ENCODE measurements at places on chromosomes 2 and 18.
A peak's percentile ranks its signal among the peaks of the same experiment; 100 is the strongest.

GRCh38 chr2:19911808-19912509, 10.2 kb upstream of the TTC32 start:
- DNase-seq = no peak

DNA sequence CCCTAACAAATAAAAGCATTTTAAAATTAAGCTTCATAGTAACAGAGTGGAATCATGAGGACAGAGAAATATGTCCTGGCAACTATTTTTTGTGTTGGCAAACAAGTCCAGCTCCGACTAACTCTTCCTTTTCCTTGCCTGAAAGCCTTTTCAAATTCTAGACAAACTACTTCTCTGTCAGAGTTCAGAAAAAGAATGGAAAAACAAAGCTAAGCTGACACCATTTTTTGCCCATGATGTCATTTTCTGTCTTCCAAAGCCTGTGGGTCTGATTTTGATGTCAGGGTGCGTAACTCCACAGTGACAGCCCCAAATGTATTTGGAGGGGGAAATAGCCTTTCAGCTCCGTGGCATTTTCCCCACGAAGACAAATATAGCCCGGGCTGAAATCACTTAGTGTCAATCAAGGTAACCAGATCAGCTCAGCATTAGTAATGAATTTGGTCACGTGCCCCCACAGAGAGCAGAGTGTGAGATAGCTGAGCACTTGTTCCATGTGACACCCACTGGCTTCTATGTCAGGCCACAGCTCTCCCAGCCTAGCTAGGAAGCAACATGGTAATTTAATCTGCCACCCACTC, 233.0 kb upstream of the SIX2 start:
- no peak for DNase-seq

DNA sequence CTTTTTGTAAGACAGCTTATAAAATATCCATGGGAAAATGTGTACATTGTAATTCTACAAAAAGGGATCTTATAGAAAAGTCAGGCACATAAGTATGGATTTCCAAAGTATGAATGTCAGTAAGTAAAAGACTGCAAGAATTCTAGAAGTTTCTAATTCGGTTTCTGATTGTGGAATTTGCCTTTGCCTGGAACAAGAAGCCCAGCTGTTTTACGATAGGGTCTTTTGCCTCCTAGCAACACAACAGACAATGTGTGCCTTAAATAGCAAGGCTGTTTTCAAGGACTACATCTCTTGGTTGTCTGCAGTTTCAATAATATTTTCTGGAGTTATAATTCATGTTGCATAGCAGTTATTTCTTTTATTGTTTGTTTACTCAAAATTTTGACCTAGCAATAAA, 312.9 kb downstream of the MTX2 start:
- DNase-seq = no peak

GRCh38 chr2:112727276-112728028, 6.6 kb downstream of the NT5DC4 start:
- no peak for DNase-seq

DNA sequence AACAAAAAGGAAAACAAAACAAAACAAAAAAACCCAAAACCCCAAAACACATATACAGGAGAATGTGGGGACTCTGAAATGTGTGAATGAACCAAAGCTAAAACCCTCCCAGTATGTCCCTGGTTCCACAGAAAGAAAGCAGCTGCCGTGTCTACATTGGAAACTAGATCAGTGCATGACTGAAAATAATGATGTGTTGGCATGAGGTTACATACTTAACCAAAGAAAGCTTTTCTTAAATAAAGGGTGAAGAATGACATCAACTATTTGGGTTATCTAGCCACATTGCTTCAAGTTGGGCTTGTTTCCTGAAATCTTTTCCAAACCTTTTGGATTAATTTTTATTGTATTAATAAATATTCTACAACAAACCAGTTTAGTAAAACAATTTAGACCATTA, 91.9 kb upstream of the FN1 start:
- no peak for DNase-seq

- no peak for DNase-seq
Observed at GRCh38 chr2:199335502-199335901, 122.2 kb downstream of the SATB2 start.

- DNase-seq = no peak
Observed at GRCh38 chr2:96508521-96509113, 3.5 kb upstream of the NEURL3 start.

DNA sequence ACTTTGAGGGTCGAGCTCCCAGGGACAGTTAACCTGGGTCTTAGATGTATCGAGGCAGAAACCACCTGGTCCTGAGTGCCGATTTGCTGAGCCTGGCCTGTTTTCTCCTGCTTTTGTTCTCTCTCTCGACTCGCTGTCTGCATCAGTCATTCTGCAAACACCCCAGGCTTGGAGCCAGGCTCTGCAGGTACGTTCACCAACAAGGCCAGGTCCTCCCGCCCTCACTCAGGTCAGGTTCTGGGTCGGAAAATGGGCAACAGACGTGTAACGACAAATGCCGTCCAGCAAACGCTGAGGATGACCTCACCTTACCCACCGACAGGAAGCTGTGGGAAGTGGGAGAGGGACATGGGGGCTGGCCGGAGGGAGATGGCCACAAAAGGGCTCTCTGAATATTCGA, 57.7 kb upstream of the PXDN start:
- DNase-seq = no peak

DNA sequence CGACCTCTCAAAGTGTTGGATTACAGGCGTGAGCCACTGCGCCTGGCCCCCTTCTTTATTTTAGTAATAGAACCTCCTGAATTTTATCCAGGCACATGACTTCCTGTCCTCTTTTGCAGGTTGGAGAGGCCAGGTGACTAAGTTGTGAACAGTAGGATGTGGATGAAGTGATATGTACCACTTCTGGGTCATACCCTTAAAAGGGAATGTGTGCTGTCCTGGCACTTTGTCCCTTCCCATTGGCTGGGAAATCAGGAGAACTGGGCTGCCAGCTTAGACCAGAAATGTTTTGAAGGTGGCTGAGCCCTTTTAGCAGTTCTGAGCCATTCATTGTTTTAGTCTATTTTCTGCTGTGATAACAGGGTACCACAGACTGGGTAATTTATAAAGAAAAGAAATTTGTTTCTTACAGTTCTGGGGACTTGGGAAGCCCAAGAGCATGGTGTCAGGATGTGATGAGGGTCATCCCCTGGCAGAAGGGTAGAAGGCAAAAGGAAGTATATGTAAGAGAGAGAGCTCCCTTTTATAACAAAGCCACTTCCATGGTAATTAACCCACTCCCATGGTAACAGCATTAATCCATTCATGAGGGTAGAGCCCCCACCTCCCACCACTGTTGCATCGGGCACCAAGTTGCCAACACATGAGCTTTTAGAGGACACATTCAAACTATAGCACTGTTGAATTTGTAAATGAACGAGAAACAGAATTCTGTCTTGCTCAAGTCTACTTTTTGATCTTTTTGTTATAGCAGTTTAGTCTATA, 79.1 kb downstream of the TTC27 start:
- DNase-seq = no peak

GRCh38 chr2:71513721-71514120, 60.4 kb downstream of the DYSF start:
- DNase-seq = no peak

DNA sequence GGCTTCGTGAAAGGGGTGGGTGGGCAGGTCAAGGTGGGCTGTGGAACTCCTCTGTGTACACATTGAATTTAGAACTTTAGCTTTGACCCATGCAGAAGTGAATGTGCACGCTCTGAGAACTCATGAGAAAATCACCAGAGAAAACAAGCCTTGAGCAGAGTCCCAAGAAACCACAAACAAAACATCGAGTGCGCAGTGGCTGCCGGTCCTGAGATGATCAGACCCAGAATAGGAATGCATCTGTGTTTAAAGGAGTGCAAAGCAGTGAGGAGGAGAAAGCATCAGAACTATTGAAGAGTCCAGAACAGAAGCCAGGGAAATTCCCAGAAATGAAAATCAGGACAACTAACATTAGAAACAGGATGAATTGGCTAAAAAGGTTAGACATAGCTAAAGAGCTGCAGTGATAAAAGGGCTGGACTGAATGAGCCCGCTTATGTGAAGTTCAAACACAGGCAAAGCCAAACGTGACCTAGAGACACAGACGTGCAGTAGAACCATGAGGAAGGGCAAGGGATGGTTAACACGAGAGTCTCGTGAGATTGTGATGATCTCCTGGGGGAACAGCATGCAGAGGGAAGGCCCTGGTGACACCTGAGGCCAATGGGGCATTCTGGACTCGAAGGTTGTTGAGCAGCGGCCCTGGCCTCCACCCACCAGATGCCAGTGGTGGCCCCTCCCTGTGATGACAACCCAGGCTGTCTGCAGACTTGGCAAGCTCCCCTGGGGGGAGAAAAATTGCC, 16.4 kb upstream of the TXNL4A start:
- DNase-seq = no peak

DNA sequence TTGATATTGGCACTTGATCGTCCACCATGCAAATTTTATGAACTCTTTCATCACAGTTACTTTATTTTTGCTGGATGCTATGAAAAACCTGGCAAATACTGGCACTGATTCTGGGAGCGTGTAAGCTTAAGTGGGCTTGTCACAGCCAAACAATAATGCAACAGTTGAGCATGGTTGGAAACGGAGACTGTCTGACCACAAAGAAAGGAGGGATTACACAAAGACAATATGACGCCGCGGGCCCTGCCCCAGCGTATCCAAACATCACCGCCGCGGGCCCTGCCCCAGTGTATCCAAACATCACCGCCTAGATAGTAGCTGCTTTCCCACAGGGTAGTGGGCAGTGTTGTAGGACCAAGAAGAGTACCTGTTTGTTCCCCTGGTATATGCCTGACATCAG, 135.9 kb downstream of the PRPF40A start:
- DNase-seq = no peak

GRCh38 chr2:104846786-104847585, 6.9 kb upstream of the POU3F3 start:
- DNase-seq = no peak

DNA sequence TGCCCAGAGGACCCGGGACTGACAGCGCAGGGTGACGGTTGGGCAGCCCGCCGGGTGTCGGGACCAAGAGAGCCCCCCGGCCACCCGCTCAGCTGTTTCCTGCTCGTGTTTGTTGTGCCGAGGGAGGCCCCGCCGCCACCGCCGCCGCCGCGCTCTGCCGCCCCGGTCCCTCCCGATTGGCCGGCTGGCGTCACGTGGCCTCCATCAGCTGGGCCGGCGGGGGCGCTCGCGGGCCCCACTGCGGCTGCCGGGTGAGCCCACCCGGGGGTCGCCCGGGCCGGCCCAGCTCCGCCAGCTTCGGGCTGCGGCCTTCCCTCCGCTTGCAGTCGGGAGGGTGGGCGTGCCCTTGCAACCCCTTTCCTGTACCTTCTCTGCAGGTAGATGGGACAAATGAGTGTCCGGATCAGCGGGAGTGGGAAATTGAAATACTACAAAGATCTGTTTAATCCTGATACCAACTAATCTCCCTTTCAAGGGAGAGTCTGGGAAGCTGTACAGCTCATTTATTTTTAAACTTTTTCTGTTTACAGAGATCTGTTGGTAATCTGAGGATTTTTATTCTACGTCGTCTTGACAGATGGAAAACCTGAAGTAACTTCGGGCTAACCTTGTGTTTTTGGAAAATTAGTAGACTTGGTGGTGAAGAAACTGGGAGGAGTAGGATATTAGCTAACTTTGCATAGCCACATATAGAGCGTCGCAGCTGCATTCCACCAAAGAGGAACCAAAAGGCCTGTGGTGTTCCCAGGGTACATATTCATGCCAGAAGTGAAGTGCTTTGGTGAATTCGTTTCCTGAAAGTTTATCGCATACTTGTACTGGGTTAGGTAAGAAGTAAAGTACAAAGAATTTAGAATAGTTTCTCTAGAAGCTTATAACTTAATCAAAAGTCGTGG, 1.2 kb downstream of the YPEL5 start:
- peak; percentile 75 for DNase-seq

DNA sequence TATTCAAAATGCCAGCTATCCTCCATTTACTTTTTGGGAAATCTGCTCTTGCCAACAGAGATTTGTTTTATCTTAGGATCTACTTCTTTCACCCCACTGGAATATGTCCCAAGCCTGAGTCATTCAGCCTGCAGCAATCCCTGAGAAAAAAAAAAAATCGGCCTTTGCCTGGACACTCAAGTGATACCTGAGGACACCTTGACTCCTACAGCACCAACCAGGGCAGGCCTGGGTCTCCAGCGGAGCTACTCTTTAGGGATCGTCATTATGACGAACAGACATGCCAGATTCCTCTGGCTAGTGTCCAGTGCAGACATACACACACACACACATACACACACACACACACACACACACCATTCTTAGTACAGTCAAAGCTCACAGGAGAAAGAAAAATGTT, 2.2 kb upstream of the UGT1A6 start:
- DNase-seq = no peak

GRCh38 chr2:198098918-198099317, 294.5 kb downstream of the PLCL1 start:
- no peak for DNase-seq

DNA sequence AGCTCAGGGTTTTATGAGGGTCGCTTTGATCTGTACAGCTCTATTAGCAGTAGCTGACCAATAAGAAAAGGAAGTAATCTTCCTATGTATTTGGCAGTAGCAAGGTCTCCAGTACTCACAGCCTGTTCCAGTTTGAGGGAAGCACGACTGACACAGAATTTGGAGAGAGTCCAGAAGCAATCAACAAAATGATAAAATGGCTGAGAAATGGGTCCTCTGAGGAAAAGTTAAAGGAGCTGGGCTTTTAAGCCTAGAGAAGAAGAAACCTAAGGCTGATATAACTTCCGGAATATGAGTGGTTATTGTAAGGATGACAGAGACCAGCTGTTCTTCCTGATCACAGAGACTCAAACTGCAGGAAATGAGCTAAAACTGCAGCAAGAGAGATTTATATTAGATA, 382.8 kb downstream of the GPD2 start:
- DNase-seq = no peak

GRCh38 chr2:202201220-202202160, 36.9 kb downstream of the SUMO1 start:
- no peak for DNase-seq

- DNase-seq = no peak
Observed at GRCh38 chr2:152154462-152154861, 21.1 kb downstream of the STAM2 start.

GRCh38 chr2:68807821-68808266, 63.4 kb downstream of the BMP10 start:
- DNase-seq = no peak

DNA sequence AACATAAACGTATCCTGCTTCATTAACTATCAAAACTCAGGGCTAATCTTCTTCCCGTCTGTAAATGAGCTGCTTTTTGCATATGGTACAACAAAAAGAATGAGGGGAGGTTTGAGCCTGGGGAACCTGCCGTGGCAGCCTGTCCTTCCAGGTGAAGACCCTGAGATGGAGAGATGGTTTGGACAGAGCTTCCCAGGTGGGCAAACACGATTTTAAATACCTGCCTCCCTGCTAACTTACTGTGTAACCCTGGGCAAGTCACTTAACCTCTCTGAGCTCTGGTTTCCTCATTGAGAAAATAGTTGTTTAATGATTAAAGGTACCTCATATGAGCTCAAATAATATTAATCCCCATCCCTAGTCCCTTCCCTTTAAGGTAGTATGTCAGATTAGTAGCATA, 9.0 kb downstream of the EMX1 start:
- no peak for DNase-seq

GRCh38 chr2:70344195-70344594, 42.3 kb upstream of the FAM136A start:
- no peak for DNase-seq
